GM13976 (cell line): ENCODE measurements at places on chromosomes 1 and 21.

GRCh38 chr1:151859891-151860293 is 6.4 kb upstream of the THEM5 start:
- no peak for DNase-seq

DNA sequence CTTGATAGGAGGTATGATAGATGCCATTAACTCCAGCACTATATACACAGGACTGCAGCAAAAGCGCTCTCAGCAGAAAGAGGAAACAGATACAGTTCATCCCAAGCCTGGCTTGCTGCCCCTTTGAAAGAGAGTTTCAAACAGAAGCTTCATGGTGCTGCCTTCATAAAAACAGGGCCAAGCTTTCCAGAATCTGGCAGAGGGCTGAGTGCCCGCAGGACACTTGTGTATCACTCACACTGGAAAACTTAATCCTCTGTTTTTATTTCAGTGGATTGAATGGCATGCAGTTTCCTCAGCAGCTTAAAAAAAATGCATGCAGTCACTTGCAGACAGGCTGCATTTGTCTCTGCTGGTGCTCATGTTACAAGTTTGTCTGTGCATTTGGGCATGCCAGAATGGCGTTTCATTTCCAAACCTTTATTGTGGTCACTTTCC is 40.4 kb downstream of the KCNJ15 start:
- DNase-seq = no peak

DNA sequence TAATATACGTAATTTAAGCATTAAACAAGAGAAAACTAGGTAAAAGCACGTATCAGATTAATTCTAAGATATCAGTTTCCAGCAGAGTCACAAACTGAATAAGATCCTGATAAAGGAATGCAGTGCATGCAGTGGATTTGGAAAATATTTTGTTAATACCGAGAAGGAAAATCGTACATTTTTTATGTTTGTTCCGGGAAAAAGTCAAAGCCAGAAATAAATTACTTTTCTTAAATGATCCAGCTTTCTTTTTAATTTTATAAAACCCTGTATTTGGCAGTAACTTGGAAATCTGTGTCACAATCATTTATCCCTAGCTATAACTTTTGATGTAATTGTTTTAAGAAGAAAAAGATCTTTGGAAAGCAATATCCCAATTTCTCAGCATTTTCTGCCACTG is 955 bp downstream of the PALMD start:
- no peak for DNase-seq

- no peak for DNase-seq
Observed at GRCh38 chr21:42351626-42352440, 1.0 kb upstream of the TFF2 start.

GRCh38 chr1:182087304-182087703 is 25.8 kb upstream of the ZNF648 start:
- no peak for DNase-seq

DNA sequence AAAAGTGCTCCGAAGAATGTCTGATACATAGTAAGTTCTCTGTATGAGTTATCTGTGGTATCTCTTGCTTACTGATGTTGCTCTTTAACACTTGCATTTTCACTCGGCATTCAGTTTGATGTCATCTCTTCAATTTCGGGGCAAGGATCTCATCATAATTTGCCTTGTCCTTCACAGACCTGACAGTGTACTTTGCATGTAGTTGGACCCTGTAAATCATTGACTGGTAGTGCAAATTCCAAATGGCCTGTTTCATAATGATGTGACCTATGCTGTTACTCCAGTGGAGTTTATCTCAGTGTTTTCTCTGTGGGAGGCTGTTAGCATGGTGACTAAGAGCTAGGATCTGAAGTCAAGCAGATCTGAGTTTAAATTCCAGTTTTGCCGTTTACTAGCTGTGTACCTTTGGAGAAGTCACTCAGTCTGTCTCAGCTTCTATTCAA is 34.2 kb upstream of the ABCD3 start:
- DNase-seq = no peak

DNA sequence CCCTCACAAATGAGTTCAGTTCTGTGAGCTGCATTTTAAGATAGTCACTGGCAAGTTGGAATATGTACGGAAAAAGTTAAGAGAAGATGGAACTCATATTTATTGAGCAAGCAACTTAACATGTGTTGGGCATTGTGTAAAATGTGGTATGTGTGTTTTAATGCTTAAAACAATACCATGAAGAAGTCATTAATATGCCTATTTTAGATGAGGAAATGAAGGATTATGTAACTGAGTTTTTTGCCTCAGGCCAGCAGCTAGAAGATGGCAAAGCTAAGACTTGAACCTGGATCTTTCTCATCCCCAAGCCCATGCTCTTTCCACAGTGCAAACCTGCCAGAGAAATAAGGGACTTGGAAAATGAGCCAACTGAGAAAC is 48.9 kb downstream of the SPATA46 start:
- no peak for DNase-seq

DNA sequence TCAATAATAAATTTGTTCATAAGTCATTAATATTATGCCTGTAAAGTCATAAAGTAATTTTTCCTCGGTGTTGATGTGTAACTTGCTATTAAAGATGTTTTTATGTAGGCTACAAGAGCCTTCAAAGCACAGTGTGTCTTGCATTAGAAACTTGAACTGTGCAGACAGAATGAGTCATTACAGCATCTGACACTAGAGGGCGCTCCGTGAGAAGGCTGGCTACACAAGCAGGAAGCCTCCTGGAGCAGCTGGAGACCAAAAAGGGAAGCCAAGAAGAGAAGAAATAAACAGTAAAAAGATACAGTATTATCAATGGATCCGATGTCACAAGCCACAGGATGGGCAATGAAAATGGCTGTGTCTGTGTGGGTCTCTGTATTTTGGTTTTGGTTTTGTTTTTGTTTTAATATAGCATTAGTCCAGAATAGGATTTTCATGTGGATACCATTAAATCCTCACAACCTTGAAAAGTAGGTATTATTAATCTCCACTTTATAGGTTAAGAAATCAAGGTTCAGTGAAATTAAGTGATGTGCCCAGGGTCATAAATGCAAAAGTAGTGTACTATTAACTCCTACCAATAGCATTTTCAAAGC is 16.1 kb upstream of the LRRC8D start:
- DNase-seq = peak; percentile 71

DNA sequence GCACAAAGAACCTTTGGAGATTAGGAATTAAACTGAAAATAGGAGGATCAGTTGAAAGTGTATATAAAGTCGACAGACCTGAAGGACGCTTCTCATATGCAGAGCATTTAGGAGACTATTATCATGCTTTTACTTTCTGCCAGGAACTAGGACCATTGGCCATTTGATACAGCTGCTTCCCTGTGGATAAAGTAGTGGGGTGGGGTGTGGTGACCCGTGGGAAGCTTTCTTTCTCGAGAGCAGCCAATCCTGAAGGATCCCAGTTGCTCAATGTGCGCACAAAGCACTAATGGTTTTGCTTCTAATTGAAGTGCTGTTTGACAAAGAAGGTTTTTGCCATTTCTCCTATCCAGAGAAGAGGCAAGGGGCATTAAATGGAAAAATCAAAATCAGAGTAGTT is 14.9 kb upstream of the CD55 start:
- no peak for DNase-seq

- no peak for DNase-seq
Observed at GRCh38 chr1:192147696-192148095, 10.6 kb upstream of the RGS18 start.

DNA sequence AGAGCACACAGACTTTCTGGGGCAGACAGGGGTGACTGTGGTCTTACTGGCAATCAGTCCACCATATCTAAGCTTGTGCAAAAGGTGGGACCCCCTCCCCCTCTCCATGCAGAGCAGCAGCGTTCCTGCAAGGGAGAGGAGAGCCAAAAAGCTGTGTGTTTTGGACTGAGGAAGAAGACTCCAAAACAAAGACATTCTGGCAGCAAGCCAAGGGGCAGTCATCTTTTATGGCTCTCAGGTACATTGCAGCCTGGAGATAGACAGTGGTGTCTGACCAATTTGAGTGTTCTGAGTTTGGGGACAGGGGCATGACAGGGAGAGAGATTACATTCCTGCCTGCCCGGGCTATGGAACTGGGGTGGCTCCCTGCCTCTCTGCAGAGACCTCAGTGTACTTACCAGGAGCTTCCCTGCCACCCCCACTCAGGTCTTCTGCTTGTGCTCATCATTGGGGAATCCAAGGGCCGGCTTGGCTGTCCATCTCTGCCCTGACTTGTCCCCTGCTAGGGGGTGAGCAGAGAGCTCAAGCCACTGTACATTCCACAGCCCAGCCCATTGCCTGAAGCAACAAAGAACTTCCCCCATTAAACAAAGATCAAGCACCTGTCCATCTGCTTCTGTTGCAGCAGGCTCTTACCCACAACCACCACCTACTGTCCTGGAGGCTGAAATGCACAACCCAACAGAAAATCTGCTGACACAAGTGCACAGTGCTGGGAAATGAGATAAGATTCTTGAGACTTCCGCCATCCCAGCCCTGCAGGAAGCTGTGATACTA is 131.1 kb downstream of the EVI5 start:
- DNase-seq = no peak

DNA sequence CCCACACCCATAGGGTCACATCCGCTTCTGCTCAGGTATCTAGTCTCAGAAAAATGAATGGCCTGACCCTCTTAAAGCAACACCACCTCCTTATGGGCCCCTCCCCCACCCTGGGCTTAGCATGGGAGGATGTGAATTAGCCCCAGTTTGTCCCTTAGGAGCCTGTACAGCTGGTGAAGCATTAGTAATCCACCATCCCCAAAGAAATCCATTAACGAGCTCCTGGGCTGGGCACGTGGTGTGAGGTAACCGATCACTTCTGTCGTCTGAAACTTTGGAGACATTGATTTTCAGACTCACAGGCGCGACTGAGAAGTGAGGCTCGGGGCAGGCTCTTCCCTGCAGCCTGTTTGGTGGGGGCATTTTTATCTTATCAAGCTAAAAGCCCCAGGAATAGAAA is 10.5 kb downstream of the RASSF5 start:
- DNase-seq = no peak

- no peak for DNase-seq
Observed at GRCh38 chr21:37415939-37416338, 49.4 kb downstream of the DYRK1A start.

GRCh38 chr21:17352996-17353655 is 159.7 kb upstream of the CXADR start:
- no peak for DNase-seq

DNA sequence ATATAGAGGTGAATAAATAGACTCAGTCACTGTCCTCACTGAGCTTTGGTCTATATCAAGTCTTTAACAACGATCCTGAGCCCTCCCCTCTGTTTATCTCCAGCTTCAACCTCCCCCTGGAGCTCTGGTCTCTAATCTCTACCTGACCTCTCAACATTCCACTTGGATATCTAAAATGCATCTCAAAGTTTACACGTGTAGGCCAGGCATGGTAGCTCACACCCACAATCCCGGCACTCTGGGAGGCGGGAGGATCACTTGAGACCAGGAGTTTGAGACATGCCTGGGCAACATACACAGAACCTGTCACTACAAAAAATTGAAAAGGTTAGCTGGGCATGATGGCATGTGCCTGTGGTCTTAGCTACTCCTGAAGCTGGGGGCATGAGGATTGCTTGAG is 53.4 kb downstream of the GADD45A start:
- DNase-seq = no peak

- no peak for DNase-seq
Observed at GRCh38 chr1:211625040-211625439, 46.1 kb upstream of the SLC30A1 start.

DNA sequence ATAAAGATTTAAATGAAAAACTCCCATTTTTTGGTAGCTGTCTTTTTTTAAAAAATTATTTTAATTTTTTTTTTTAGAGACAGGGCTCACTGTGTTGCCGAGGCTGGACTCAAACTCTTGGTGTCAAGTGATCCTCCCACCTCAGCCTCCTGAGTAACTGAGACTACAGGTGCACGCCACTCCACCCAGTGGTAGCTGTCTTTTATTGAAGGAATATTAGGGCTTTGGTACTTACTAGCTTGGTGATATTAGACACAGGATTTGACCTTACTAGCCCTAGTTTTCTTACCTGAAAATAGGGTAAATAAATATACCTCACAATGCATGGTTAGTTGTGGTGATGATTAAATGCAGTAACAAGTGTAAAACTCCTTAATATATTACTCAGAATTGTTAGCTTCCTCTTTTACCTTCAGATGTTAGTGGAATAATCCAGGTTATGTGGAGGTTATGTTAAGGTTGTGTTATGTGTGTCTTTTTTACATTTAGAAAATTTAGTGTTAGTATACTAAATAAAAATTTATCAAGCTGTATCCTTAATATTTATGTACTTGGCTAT is 66.8 kb downstream of the PHACTR4 start:
- DNase-seq = no peak

GRCh38 chr1:184822267-184822666 is 67.6 kb upstream of the EDEM3 start:
- DNase-seq = no peak

GRCh38 chr1:84282780-84283333 is 18.7 kb upstream of the SAMD13 start:
- DNase-seq = no peak

DNA sequence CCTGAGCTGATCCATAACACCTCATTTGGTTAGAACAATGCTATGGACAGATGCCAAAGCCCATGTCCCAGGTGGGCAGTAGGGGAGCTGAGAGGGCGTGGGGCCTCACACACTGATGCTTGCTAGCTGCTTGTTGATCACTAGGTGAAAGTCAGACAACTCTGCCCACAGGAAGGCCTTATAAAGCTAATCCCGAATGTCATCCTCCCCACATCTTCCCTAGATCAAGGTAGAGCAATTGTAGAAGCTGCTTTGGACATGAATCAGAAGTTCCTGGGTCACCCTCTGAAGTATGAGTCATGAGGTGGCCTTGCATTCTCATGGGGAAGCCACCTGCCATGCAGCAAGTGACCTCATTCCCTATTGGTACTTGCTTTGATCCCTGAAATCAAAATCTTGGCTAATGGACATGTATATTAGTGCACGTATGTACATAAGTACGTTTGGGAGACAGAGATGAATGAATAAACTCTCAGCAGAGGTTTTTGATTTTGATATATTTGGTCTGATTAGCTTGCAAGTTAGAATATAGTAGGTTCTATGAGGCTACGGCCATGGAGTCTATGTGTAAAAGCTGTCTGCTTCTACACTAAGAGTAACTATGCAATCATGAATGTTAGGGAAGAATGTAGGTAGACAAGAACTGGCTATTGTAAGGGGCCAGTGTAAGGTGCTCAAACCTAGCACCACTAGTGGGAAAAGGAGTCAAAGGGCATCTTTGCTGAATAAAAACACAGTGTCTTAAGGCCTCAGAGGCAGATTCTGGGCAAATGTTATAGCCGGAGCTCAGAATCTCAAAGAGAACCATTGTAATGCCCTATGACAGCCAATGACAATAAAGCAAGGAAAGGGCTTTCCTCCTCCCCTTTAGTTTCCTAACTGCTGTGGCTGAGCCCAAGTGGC is 52.6 kb downstream of the ABCA4 start:
- DNase-seq = no peak
